H54 (cell line): ENCODE measurements at places on chromosomes 5 and 9.

GRCh38 chr9:129415942-129416651 is 204.8 kb downstream of the C9orf50 start:
- DNase-seq: no peak

GRCh38 chr9:32703635-32704034 is 68.2 kb upstream of the TAF1L start:
- DNase-seq: no peak

DNA sequence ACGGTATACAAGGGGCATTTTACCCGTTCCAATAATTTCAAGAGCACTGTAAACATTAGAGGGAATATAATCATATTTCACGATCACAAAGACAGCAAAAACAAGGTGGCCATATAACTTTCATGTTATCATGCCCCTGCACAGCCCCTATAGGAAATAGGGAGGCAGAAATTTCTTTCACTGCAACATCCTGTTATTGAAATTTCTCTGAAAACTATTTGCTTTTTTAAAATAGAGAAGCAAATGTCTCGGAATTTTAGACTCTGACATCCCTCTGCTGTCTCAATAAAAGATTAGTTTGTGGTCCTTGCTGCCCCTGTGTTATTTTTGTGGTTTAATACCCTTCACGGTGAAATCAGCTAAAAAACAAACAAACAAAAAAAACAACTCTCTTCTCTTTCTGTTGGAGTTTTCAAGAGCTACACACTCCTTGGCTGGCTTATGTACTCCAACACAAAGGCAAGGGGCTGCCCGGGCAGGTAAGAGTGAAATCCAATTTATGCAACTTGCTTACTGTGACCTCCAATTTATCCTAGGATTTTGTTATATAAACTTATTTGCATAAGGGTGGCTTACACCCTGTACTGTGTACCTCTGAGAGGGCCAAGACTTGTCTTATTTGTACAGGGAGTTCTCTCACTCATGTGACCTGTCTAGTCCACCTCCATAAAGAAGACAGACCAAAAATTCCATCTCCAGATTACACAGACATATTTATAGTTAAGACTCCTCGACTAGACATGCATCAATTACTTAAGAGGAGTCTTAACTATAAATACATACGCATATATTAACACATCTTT is 223.6 kb downstream of the MLLT3 start:
- DNase-seq: no peak

DNA sequence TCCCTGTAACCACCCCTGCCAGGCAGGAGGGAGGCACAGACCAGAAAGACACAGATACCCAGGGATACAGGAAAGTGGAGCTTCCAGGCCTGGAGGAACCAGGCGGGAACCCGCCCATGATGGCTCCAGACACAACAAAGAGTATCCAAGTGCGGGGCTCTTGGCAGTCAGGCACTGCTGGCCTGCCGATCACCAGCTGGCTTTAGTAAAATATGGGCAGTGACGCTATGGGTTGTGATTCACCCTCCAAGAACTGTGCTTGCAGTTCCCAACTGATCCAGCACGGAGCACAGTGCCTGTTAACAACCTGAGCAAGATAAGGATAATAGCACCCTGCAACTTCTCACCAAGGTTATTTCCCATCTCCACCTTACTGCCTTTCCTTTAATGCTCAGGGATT is 463.3 kb downstream of the IRX1 start:
- no peak for DNase-seq

DNA sequence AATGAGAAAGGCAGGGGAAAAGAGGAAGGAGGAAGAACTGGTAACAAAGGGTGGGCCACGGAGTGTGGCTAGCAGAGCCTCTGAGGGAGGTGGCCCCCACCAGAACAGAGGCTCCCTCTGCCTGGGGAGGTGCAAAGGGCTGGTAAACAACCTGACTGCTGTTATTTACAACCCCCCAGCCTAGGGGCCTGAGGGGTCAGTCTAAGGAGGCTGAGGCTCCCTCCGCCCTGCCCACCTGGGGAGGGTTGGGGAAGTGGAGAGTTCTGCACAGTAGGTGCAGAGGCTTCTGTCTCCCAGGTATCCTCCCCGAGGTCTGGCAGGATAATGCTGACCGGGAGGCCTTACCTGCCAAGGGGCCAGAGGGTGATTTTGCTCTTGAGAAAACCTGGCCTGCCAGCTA is 35.6 kb upstream of the SMU1 start:
- DNase-seq: no peak

GRCh38 chr5:142034994-142035393 is 22.2 kb upstream of the GNPDA1 start:
- no peak for DNase-seq

- no peak for DNase-seq
Observed at GRCh38 chr9:84570482-84571154, 98.9 kb upstream of the NTRK2 start.

GRCh38 chr5:58595952-58596351 is 13.1 kb downstream of the RAB3C start:
- no peak for DNase-seq

- DNase-seq: peak; percentile 61
Observed at GRCh38 chr9:82124090-82124489, 135.5 kb downstream of the SPATA31D1 start.

DNA sequence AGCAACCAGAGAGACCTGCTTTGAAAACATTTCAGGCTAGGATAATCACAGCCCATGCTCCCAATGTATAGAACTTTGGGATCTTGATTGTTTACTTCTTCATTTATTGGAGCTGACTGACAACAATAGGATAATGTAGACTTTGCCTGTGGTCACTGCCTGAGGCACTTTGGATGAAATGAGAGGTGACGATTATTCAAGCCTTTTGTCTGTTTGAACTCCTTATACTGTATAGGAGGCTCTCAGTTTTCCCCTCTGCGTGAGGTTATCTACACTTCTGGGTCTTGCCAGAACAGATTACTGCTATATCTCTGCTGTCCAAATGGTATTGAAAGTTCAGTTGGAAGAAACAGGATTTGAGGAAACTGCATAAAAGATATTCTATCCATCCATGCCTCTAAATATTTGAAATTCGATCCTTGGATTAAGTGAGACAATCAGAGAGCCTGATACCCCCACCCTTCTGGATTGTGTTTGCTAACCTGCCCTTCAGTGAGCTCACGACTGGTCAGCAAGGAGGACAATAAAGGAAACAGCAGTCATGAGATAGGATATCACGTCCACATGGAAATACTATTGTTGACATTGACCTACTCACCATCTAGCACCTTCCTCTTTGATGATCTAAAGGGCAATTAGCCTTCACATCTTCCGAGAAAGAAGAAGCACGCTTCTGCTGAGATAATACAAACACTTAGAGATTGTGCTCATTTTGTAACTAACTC is 98.1 kb downstream of the DOCK8 start:
- no peak for DNase-seq

- DNase-seq: no peak
Observed at GRCh38 chr9:121786998-121787422, 135.6 kb downstream of the DAB2IP start.

DNA sequence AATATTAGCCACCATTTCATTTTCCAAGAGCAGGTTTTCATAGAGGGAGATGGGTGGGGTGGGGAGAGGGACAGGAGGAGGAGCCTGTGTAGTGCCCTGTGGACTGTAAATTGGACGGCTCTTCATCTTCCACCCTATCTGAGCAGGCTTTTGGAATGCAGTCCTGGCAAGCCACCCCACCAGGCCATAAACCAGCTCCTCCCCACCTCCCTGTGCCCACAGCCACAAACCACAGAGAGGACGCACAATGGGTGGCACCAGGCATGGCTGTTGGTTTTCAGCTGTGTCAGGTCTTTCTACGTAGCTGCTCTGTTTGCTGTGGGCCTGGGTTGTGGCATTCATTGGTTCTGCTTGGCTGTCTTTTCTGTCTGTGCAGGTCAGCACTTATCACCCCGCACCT is 58.0 kb downstream of the PLAC8L1 start:
- peak; percentile 38 for DNase-seq

- DNase-seq: no peak
Observed at GRCh38 chr9:83307066-83307724, 231.0 kb downstream of the FRMD3 start.

DNA sequence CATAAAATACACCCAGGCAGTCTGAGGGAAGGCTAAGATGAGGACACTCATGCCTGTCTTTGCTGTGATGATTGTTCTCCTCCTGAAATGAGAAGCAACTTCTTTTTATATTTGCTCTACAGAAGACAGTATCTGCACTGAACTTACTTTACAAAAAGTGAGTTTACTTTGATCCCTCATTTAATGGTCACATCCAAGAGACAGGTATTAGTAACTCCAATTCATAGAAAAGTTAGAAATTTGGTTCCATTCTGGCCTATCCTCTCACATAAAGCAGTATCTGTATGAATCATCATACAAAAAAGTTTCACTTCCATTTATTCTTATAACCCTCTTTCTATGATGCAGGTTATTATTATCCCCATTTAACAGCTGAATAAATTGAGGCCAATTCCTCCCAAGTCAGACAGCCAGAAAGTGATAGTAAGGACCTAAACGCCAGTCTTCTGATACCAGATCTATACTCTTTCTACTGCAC is 15.2 kb downstream of the TSTD2 start:
- no peak for DNase-seq

DNA sequence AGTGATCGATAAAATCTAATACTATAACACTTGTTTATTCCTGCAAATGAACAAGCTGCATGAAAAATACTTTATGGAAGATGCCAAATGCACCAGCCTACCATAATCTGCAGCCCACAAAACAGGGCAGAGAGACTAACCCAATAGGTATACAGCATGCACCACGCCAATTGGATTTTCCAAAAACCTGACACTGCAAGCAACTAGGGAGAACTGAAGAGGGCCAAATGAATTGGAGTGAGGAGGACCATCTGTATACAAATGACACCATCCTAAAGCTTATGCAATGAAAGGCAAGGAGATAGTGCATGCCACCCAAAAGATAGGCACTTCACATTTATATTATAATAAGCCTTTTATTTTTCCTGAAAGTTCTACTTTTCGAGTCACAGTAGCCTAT is 100.4 kb downstream of the SPOCK1 start:
- DNase-seq: no peak

DNA sequence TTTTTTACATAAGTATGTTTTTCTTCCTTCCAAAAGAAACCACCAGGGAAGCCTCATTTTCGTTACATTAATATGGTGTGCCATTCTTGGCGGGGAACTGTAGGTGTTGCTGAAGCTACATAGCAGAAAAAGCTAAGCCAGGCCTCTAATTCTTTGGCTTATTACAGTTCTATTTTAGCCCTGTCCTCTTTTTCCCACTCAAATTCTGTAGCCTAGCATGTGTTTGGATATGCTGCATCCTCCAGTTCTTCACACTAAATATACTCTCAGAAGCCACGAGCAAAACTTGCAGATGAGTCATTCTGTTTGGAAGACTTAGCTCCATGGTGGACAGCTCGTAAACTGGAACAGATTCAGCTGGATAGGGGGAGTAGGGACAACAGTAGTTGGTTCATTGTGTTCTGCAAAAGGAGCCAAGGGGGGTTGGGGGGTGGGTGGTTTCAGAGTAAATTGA is 369.4 kb downstream of the TMEM161B start:
- DNase-seq: no peak

DNA sequence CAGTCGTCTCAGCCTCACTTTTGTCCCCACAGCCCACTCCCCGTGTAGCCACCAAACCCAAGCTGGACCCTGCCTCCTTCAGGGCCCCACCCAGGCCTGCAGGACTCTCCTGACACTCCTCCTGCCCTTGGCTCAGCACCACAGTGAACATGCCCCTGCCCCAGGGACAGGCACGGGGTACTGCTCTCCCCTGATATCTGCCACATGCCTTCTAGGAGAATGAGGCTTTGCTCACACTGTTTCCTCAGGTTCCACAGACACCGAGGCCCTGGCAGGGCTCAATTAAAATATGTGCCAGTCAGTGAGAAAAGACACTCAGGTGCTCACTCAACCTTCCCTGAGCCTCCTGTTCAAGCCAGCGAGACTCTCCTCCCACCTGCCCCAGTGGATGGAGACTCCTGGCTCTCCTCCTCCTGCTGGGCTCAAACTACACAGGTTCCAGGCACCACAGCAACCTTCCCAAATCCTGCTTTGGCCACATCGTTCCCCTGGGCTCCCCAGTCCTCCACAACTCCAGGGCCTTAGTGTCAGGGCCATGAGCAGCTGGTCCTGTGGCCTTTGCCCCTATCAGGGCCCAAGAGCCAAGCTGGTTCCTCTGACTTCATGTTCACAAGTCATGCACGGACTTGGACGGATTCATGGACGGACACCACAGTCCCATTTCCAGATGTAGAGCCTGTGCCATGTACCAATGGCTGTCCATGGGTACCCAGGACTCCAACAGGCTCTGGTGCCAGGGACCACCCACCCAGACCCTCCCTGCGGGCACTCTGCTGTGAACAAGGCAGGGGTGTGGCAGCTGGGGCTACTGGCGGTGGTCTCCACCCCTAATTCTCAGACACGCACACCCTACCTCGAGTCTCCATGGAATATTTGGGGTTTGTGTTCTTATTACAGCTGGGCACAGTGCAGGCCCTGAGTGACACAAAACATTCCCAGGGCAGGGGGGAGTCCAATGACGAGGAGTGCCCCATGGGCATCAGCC is 36.6 kb downstream of the BICD2 start:
- no peak for DNase-seq

DNA sequence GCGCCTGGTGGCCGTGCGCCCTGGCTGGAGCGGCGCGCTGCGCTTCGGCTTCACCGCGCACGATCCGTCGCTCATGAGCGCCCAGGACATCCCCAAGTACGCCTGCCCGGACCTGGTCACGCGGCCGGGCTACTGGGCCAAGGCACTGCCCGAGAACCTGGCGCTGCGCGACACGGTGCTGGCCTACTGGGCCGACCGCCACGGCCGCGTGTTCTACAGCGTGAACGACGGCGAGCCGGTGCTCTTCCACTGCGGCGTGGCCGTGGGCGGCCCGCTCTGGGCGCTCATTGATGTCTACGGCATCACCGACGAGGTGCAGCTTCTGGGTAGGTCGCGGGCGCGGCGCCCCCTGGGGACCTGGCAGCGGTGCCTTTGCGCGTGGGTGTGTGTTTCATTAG is 28.9 kb downstream of the NEURL1B start:
- no peak for DNase-seq

GRCh38 chr5:145324101-145324500 is 511.0 kb downstream of the PRELID2 start:
- no peak for DNase-seq

- no peak for DNase-seq
Observed at GRCh38 chr5:4188704-4189103, 593.1 kb downstream of the IRX1 start.

DNA sequence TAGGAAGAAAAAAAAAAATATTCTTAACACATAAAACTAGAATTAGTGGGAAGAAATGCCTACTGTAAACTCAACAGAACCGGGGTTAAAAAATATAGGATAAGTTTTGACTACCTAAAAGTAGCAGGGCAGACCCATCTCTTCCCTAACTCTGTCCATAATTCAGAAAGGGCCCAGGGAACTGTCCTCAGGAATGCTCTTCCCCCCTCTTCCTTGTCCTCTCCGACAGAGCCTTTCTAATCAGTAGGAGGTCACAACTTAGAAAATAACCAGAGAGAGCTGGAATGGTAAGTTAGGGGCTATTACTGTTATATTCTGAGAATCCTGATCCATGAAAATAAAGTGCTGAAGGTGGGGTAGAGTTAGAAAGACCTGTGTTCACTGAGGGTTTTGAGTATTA is 22.2 kb downstream of the PIK3R1 start:
- DNase-seq: no peak
